ENCODE measurements at places on chromosomes 12 and 14.

DNA sequence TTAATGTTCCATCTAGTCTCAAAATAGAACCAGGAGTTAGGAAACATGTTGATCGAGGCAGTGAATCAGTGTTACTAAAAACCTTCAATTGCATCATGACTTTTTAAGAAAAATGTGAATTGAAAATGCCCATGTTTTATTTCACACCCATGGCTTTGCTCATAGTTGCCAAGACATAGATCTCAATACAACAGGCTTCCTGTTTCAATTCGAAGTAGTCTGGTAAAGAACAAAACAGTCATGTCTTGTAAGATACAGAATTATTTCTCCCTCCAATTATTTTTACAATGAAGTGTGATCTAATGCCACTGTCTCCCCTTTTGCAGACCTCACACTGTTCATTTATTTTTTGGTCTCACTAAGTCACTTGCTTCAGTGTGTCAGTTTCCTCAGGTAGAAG, 44.6 kb upstream of the FAR2 start:
- DNase-seq, result no peak

DNA sequence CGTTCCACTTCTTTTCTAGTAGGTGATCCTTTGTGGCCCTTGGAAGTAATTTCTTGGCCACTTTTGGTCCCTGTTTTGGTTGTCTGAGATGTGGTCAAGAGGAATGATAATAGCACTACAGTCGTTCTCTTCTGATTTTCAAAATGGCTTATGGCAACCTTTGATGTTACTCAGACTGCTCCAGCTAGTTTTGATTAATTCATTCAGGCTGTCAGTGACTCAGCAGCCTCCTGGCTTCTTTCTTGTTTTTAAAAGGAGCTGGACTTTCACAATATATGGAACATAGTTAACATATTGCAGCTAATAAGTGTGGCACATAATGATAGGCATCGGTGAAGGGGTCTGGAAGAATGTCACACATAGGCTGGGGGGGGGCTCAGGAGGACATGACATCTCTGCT, 47.3 kb downstream of the WDR20 start:
- no peak for DNase-seq

DNA sequence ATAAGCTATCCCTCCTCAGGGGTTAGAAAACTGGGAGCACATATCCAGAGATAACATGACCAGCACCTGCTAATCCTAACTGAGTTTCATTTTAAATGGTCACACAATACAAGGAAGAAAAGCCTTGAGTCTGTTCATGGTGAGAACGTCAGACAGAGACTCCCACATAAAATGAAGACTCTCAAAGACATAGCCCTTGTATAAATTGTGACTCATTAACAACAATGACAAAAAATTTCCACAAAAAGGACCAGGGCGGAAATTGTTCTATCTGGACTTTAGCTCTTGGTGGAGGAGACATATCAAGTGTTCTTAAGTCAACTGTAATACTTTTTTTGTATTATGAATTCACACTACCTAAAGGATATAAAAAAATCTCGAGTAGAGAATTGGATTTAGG, 313.7 kb upstream of the DCN start:
- no peak for DNase-seq

DNA sequence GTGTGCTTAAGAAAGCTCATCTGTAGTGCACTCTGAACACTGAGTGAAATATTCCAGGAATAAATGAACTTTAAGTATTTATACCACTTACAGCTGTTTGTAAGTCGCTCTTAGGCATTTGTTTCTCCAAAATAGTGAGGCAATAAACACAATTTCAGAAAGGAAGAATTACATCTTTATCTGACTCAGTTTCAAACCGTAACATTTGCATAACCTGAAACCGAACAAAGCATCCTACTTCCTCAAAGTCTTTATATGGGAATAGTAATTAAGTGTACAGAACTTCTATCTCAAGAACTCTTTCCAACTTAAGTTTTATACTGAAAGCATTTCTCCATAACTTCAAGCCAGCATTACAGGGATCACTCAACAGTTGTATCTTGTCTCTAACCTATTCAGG, 58.4 kb downstream of the SOX5 start:
- DNase-seq, result no peak

- DNase-seq, result no peak
Measured at GRCh38 chr12:53399896-53400295, 19.9 kb downstream of the SP1 start.

GRCh38 chr14:93281937-93282336, 50.9 kb downstream of the BTBD7 start:
- DNase-seq, result no peak

- DNase-seq, result peak; percentile 86
Measured at GRCh38 chr12:104108755-104109445, 29.1 kb downstream of the NFYB start.

GRCh38 chr14:54901380-54902142, 1.1 kb downstream of the GCH1 start:
- peak; percentile 22 for DNase-seq

- DNase-seq, result no peak
Measured at GRCh38 chr14:22163051-22163450, 426.0 kb downstream of the DAD1 start.

DNA sequence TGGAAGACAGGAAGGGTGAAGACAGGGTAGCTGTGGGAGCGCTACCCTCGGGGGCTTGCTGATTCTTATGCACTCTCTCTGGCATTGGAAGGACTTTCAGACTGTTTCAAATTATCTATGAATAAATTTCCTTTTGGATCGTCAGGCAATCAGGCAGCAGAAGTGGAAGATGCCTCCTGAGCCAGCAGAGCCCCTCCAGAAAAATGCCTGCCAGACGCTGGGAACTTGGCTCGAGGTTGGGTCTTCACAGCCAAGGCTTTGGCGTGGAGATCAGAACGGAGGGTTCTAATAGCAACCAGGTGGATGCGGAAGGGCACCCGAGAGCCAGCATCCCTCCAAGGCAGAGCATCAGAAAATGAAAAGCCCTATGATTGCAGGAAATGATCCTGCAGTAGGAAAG, 119.2 kb upstream of the RFLNA start:
- peak; percentile 4 for DNase-seq

GRCh38 chr14:69580009-69580577, 5.4 kb upstream of the CCDC177 start:
- peak; percentile 2 for DNase-seq

DNA sequence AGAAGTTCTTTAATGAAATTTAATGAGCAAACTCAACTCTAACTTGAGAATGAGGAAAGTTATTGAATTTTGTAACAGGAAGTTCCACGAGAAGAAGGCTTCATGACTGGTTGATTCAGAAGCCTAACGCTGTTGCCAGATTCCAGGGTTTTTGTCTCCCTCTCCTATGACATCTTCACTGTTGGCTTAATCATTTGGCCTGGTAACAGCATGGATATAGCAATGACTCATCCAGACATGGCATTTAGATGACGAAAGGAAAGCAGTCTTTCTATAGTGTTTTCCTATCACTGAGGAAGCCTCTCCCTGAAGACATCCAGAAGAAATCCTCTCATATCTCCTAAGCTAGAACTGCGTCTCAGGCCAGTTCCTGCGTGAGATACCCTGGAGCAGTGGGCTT, 9.4 kb upstream of the KCNA1 start:
- DNase-seq, result no peak

GRCh38 chr14:29521526-29522137, 406.0 kb downstream of the PRKD1 start:
- peak; percentile 14 for DNase-seq

DNA sequence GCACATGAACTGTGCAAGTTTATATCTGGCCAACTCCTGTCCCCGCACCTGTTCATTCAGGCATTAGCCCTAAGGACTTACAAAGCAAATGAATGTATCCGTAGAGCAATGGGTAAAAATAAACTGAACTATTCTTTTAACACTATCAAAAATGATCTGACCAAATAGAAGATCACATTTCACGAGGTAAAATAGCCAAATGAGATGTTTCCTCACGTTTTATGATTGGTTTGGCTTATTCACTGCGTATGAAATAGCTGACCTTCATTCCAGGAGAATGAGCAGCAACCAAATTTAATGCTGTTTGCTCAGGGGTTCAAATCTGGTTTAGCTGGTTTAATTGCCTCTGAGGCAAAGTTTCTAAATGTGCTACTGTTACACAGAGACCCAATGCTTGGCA, 216.0 kb upstream of the EEA1 start:
- DNase-seq, result no peak

DNA sequence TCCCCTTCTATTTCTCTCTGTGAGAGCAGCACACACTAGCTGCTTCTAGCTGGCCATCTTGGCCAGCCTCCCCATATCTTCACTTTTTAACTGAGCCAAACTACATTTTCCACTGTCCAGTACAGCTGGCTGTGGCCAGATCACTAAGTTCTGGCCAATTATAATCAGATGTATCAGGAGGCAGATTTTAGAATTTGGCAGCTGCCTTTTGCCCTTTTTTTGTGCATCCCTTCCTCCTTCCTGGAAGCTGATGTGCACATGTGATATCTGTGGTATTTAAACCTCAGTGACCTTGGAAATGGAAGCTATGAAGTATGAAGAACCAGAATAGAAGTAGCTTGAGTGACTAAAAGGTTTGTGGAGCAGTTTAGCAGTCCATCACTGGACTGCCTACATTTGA, 49.8 kb upstream of the ANO6 start:
- DNase-seq, result no peak

DNA sequence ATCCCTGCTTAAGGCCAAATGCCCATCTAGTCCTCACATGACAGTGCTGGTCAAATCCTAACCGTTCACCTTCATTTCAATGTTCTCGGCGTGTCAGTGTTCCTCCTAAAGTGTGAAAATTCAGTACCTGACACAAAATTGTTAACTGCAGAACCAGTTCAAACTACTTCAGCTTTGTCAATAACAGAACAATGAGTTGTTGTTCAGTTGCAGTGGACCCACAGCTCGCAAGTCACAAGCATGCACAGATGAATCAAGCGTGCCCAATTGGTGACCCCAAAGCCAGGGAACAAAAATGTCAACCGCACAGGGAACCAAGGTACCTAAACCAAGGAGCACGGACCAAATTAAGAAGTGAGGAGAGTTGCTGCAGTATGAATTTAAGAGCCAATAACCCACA, 23.2 kb downstream of the NRDE2 start:
- DNase-seq, result no peak

- no peak for DNase-seq
Measured at GRCh38 chr12:49979791-49980190, 7.0 kb downstream of the AQP6 start.

GRCh38 chr14:31945074-31945613, 132.0 kb upstream of the ARHGAP5 start:
- no peak for DNase-seq

- peak; percentile 69 for DNase-seq
Measured at GRCh38 chr12:121443193-121443870, 43.4 kb downstream of the RNF34 start.

DNA sequence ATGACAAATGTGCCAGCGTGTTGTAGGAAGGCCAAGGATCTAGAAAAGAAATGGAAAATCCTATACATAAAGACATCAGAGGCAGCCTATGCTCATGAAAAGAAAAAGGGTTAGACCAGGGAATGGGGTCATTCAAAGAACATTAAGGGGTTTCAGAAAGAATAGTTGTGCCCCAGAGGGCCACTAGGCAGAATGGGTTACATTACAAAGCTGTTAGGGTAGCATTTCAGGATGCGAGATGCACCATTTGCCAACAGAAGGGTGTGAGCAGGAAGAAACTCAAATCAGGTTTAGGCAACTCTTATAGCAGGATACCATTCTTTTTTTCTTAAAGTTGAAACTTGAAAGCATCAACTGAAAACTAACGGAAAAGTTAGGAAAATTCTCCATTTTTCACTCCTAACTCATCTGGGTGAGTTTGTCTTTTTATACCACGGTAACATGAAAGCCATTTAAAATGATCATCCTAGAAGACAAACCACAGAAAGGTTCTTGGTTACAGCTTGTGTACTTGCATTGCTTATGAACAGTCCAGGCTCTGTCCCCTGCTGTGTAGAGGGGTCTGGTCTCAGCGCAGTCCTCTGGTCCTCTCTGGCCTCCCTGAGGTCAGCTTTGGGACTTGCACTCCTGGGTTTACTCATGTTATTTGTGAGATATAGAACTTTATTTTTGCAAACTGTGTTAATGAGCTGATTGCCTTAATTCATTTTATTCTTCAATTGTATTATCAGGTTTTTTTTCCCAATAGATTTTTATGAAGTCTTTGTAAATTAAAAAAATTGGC, 209.1 kb downstream of the DACT1 start:
- DNase-seq, result no peak

DNA sequence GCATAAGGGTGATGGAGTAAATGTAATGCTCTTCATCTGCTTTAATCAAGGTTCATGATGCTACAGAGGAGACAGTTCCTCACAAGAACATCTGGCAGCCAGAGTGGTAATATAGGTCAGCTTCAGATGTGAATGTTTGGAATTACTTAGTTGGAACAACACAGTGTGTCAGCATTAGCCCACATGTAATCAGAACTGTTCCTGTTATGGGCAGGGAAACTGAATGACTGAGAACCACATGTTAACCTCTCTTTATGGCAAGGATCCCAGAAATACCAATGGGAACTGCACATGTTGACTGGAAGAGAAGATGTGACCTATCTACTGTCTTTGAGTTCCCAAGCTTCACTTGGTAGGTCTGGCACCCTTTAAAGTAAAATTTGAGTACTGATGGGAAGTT, 390.1 kb upstream of the PDE3A start:
- DNase-seq, result no peak

GRCh38 chr12:75852143-75852542, 179.4 kb downstream of the PHLDA1 start:
- DNase-seq, result peak; percentile 55

GRCh38 chr12:131025939-131026702, 72.4 kb downstream of the ADGRD1 start:
- no peak for DNase-seq

DNA sequence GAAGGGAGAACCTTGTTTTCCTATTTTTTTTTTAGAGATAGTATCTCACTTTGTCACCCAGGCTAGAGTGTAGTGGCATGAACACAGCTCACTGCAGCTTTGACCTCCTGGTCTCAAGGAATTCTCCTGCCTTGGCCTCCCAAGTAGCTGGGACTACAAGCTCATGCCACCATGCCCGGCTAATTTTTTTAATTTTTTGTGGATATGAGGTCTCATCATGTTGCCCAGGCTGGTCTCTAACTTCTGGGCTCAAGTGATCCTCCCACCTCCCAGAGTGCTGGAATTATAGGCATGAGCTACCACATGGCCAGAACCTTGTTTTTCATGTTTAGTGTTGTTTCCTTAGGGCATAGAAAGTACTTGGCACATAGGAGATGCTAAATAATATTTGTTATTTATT, 13.5 kb downstream of the MANSC1 start:
- DNase-seq, result no peak

DNA sequence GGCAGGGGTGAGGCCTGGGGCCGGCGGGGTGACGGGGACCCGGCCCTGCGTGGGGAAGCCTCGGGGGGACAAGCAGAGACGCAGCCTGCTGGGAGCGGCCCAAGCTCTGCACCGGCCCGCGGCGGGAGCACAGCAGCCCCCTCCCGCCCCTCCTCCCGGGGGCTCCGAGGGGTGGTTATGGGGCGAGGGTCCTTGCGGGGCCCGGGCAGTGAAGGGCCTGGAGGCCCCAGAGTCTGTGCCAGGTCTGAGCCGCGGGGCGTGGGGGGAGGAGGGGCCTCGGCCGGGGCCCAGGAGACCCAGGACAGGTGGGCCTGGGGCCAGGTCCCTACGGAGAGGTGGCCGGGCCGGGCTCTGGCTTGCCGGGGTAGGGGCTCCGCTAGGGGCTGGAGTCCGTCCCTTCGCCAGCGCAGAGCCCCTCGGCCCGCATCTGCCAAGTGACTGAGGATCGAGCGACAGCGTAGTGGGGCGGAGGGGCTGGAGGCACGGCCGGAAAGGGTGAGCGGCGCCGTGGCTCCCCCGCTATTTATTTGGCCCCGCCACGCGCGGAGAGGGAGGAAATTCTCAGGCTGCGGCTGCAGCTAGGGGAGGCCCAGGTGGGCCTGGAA, 495 bp downstream of the TMEM121 start:
- DNase-seq, result no peak

- no peak for DNase-seq
Measured at GRCh38 chr14:42143114-42143513, 536.4 kb downstream of the LRFN5 start.

Measured in NCI-H1105 (cell line).